HCT116 (cell line): ENCODE measurements at places on chromosomes 6 and 20.

- DNase-seq, result no peak
These were observed 15.0 kb upstream of the MTFR2 start for GRCh38 chr6:136265101-136265500.

DNA sequence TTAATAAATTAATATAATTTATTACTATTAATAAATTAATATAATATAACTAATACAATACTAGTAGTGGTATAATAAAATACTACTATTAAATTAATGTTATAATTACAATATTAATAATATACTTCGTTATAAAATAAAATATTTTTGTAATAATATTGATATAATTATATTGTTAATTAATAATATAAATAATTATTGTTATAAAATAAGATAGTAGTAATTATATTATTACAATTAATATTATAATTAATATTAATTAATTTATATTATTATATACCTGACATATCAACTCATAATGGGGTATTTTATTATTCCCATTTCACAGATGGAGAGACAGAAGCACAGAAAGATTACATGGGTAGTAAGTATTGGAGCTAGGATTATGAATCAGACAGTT is 8.9 kb downstream of the BEND6 start:
- no peak for DNase-seq

GRCh38 chr6:160519133-160519532 is 144.9 kb downstream of the LPA start:
- no peak for DNase-seq

DNA sequence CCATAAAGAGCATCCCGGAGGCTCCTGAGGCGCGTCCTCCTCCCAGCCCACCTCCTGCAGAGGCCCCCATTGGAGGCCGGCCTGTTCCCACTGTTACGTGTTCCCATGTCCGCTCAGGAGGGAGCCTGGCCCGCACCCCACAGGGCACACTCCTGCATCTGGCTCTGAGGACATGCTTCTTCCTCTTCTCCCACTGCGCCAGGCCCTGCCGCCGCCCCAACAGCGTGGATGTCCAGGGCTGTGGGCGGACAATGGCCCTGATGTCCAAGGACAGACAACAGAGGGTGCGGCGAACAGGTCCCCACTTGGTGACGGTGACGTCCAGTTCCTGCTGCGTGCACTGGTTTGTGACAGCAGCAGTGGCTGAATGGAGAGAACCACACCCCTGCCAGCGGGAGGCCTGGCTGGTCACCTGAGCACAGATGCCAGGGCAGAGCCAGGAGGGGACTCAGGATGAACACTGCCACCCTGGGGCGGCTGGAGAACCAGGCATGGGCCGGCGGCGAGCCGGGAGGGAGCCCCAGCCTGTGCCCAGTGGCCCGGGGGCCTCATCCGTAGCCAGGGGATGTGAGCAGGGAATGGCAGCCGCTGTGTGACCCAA is 26.6 kb downstream of the FRMD1 start:
- DNase-seq, result no peak

DNA sequence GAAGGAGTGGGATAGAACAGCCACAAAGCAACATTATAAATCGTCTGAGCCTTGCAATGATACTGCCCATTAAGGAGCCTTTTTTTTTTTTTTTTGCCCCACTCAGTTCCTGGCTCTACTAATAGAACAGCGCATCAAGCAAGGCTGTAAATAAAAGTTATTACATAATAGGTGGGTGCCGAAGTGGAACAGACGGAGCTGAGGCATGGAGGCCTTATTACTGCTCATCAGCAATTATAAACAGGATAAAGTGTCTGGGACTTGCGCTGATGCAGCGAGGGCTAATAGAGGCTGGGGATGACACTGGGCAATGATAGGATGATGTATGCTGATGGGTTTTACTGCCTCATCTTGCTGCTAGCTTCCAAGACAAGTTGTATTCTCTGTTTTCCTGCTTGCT is 272.1 kb downstream of the ZFAND3 start:
- DNase-seq, result no peak

DNA sequence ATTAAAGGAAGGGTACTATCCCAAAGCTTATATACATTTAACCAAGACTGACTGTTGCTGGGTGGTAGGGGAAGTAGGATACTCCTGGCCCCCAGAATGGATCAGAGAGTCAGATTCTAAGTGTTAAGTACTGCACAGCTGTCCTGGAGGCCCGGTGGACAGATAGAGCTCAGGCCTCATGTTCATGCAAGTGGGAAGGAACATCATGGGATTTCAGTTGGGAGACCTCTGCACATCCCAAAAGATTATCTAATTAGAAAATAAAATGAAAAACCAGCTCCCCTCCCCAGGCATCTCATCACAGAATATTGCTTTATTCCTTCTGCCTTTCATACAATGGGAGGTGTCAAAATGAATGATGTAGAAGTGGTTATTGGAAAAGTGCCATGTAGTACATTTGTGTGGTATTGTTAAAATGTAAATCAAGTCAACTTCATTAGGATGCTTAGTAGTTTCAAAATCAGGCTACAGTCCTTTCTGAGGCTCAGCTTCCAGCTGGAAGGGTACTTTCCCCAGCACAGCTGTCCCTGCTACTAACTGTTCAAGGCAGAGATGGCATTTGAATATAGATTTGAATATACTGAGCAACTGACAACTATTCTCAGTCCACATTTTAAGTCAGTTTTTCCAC is 82.9 kb downstream of the SLC35B3 start:
- DNase-seq, result no peak

DNA sequence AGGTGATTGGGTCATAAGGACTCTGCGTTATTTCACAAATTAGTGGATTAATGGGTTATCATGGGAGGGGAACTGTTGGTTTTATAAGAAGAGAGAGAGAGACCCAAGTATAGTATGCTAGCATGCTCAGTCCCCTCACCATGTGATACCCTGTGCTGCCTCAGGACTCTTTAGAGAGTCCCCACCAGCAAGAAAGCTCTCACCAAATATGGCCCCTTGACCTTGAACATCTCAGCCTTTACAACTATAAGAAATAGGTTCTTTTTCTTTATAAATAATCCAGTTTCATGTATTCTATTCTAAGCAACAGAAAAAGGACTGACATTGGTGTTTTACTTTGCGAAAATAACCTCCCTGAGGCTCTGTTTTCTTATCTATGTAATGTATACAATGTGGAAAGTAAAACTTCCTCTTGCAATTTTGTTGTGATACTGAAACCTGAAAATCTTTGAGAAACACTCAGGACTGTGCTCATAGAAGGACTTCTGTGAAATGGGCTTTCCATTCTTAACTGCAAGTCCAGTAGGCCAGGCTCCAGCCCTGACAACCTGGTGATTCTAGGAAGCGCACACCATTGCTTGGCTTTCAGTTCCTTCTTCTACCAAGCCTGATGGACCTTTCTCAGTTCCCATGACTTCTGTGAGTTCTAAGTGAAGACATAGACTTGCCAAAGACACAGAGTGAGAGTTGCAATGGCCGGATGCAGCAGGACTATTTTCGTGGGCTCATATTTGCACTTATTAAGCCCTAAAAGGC is 21.9 kb downstream of the SIRPD start:
- DNase-seq, result no peak
